Astrocyte (in vitro differentiated cells and primary cell): ENCODE measurements at places on chromosomes 1 and 21.

DNA sequence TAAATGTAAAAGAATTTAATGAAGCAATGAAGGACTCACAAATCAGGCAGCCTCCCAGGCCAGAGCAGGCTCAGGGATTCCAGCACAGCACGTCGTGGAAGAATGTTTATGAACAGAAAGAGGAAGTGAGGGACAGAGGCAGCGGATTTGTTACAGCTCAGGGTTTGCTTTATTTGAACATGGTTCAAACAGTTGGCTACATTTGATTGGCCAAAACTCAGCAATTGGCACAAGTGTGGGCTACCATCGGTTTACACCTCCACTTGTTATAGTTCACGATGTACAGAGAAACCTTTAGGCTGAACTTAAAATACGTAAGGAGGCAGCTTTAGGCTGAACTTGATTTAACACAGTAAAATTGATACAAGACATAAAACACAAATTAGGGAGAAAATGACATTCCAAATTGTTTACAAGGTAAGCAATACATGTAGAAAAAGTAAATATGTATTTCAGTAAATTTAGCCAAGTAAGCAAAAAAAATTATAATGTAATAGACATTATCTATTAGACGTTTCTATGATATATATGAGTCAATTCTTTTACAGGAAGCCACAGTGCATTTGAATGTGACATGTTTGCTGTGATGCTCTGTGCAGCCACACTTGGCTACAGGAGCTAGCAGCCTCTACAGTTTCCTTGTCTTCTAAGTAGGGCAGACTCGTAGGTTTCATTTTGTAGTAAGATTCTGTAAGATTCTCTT is 126.5 kb downstream of the ADSS2 start:
- DNase-seq, result no peak

DNA sequence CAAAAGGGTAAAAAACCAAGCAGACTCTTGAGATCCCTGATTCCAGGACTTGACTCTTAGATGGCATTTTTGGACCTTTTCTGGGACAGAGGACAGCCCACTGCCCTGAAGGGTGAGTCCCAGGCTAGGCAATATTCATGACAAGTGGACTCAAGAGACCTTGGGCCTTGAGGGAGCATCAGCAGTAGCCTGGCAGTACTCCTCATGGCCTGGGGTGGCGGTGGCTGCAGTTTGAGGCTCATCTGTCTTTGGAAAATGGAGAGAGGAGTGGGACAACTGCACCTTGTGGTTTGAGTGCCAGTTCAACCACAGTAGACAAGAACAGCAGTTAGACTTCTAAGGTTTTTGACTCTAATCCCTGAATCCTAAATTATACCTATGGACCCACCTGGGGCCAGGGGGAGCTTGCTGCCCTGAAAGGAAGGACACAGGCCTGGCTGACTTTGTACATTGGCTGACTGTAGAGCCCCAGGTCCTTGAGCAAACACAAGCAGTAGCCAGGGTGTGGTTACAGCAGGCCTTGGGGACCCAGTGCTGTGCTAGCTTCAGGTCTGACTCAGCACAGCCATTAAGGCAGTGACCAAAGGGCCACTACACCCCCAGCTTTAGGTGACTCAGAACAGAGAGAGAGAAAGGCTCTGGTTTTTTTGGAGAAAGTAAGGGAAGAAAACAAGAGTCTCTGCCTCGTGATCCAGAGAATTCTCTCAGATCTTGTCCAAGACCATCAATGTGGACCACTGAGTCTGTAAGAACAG is 1023.2 kb downstream of the KCNT2 start:
- no peak for DNase-seq

DNA sequence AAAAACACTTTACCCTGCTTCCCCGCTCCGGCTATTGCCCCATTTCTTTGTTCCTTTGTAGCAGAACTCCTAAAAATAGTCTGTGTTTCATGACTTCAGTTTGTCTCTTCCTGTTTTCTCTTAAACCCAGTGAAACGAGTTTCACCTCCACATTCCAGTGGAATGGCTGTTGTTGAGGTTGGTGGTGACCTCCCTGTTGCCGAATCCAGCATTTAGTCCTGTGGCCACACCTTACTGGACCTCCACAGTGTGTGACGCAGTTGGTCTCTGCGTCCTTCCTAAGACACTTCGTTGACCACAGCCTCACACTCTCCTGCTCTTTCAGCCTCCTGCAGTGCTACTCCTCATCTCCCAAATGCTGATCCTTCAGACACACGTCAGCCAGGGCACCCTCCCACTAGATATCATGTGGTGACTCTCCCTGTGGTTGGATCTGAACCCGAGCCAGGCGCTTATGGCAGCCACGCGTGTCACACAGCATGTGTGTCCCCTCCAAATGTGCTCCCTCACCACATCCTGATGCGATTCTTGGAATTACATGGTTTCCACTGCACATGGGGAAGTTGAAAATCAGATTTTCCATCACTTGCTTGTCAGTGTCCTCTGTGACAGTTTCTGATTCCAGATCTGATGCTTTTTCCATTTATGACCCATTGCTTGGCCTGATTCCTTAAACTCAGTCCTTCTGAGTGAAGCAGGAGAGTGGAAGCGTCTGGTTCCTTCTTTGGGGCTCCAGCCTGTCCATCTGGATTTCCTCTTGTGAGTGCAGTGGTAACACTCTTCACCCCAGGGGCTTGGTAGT is 99.1 kb upstream of the ARTN start:
- peak; percentile 98 for DNase-seq

DNA sequence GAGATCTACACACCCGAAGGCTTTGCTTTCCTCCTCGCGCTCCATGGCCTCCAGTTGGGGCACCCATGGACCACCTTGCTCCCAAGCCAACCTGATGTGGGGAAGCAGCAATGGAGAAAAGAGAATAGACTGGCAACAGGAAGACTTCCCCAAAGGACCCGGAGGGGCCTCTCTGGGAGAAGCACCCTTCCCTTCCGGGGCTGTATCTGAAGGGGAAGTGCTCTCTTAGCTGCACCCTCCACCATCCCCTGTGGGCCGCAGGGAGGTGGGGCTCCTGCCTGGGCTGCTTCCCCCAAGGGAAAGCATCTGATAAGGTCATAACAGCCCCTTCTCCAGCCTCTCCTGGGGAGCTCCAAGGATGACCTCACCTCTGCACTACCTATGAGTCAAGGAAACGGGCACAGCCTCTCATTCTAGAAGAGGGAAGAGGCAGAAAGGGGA is 100.2 kb downstream of the RIPK4 start:
- DNase-seq, result no peak
